ENCODE measurements at places on chromosomes 4 and X.

DNA sequence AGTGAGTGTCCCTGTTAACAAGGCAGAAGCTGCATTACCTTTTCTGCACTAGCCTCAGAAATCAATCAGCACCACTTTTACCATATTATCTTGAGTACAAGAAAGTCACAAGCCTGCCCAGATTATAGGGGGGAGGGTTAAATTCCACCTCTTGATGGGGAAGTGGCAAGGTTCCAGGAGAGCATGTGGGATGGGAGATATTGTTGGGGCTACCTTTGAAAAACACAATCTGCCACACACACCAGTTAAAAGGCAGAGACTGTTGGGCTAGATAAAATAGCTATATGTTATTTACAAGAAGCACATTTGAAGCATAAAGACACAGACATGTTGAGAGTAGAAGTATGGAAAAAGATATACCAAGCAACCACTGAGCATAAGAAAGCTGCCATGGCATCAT, 6.6 kb upstream of the AVPR2 start:
- no peak for DNase-seq

- peak; percentile 26 for DNase-seq
Observed at GRCh38 chr4:7367864-7368277, 66.9 kb downstream of the PSAPL1 start.

- DNase-seq: no peak
Observed at GRCh38 chr4:157713342-157713741, 459.5 kb downstream of the GASK1B start.

DNA sequence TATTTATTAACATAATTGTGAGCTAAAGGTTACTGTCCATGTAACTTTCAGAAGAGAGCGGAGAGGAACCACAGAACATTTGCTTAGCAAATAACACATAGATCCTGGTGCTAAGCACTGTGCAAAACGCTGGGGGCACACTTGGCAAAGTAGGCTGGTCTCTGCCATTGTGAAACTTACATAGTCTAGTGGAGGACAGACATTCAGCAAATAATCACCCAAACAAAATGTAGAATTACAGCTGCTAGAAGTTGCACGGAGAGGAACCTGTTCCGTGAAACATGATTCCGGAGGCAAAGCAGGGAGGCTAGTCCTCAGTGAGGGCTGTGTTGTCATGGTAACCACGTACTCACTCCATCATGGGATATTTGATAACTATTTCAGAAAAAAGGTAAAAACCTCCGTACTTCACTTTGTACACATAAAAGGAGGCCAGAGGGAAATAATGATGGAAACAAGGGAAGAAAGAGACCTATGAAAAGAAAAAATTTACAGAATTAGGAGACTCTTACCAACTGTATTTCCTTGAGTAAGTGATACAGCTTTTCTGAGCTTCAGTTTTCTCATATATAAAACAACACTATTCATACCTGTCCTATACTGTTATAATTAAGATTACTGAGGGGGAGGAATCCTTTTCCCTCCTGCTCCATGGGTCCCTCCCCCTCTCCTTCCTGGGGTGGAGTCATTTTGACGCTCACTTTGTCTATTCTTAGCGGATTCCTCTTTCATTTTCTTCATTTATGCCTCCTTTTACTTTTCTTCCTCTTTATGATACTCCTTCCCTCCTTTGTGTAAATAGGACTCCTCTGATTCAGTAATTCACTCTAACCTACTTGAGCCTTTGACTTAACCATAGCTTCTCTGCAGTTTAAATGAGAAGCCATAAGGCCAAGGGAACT, 825 bp upstream of the RASGEF1B start:
- DNase-seq: peak; percentile 17

DNA sequence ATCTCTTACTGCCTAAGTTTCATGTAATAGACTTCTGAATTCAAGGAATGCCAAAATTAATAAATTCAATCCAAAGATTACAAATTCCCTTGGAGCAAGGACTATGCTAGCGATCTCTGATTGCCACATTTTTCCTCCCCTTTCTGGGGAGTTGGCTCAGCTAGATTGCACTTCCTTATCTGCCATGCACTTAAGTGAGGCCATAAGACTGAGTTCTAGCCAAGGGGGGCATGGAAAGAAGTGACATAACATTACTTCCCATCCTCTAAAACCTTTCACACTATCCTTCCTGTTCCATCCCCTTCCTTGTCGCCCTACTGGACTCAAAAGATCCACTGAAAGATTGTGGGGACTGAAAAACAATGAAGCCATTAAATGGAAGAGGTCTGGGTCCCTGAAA, 53.8 kb upstream of the TXK start:
- DNase-seq: no peak

GRCh38 chr4:121777625-121778024, 12.7 kb upstream of the SMIM43 start:
- no peak for DNase-seq

GRCh38 chr4:30437316-30437715, 282.9 kb upstream of the PCDH7 start:
- DNase-seq: no peak

GRCh38 chr4:99720206-99720605, 62.6 kb upstream of the C4orf54 start:
- no peak for DNase-seq

GRCh38 chr4:163467082-163467770, 6.3 kb downstream of the TKTL2 start:
- no peak for DNase-seq

- DNase-seq: peak; percentile 25
Observed at GRCh38 chr4:37827030-37827685, 672 bp downstream of the PGM2 start.
